ENCODE measurements at places on chromosomes 3 and 15.

DNA sequence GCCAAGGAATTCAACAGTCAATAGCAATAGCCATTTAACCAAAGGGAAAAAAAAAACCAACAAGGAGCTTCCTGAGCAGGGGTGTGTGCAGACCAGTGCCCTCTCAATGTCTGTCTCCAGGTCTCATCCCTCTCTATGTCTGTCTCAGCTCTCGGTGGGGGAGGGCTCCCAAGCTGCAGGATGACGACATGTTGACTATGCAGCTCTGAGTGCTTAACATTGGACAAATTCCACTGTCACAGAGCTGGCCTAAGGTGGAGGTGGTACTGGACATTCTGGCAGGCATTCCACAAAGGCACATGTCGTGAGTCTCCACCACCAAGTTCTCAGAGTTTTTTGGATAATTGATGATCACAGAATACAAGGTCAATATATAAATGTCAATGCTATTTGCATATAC is 2.0 kb upstream of the CAPN7 start:
- DNase-seq: no peak

GRCh38 chr3:25690768-25691533 is 26.2 kb upstream of the TOP2B start:
- DNase-seq: no peak

GRCh38 chr15:51796847-51797401 is 32.5 kb upstream of the TMOD3 start:
- DNase-seq: no peak

- peak; percentile 73 for DNase-seq
Measured at GRCh38 chr3:126937973-126938372, 44.9 kb upstream of the PLXNA1 start.

DNA sequence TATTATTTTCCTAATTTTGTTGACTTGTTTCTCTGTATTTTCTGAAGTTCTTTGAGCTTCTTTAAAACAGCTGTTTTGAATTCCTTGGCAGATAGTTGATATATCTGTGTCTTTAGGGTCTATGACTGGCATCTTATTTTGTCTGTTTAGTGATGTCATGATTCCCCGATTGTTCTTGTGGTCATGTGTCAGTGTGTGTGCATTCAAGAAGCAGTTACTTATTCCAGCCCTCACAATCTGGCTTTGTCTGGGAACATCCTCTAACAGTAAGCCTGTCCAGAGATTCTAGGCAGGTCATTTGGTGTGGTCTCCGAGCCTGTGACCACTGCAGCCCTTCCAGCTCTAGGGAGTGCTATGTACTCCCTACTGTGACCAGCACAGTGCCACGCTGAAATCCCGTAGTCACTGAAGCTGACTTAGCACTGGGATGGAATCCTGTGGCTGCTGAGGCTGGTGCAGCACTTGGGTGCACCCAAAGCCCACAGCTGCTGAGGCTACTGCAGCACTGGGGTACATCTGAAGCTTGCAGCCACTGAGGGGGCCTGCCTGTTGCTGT is 6.7 kb downstream of the LNP1 start:
- DNase-seq: no peak

GRCh38 chr15:39588531-39589192 is 7.8 kb downstream of the THBS1 start:
- no peak for DNase-seq

- no peak for DNase-seq
Measured at GRCh38 chr3:48248095-48248850, 7.4 kb downstream of the ZNF589 start.

DNA sequence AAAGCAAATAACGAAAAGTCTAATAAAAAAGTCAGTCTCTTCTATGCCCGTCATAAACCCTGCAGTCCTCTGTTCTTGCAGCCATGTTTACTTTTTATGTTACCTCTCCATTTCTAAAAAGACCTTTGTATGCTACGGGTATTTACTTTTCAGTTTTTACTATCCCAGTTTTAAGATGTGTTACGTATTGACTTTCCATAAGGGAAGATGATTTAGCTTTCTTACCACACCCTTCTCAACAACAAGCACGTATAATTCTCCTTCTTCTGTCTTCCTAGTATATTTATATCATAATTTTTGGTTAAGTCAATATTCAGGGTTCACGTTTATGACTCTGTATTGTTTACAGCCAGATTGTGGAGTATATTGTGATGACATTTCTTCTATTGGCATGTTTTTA is 10.8 kb downstream of the TRNT1 start:
- DNase-seq: no peak

- no peak for DNase-seq
Measured at GRCh38 chr3:5017925-5018531, 38.8 kb downstream of the BHLHE40 start.

DNA sequence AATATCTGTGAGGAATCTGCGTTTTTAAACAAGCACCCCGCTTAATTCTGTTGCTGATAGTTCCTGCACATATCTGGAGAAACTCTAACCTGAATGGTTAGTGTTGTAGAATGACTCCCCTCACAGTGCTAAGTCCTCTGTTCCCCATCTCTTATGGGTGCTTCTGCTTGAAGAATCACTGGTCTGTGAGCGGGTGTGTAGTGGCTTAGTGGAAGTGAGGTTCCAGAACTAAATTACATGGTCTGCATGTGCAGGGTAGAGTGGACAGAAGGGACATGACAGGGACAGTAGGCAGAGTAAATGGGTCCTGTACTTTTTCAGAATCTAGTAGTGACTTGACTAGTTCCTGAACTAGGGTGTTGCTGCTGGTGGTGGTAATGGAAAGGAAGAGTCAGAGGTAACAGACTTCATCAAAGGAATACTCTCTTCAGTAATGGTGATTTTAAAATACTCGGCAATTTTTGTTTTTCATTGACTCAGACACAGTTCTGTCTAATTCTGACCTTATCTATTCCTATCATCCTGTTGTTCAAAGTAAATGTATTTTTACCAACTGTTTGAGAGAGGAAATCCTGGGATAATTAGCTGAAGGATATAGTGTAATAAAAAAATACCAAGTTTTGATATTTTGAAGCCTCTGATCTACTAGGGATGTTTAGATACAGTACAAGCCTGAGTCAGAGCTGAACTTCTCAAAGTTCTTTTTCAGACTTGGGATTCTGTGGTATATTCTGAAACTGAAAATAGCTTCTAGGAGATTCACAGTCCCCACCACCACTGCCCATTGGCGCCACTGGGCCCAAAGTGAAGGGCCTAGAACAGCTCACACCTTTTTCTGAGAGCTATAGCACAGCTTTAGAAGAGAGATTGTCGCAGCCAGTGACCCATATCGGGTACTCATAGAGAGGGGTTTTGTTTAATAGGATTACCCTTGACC is 55.5 kb downstream of the FNDC3B start:
- no peak for DNase-seq

DNA sequence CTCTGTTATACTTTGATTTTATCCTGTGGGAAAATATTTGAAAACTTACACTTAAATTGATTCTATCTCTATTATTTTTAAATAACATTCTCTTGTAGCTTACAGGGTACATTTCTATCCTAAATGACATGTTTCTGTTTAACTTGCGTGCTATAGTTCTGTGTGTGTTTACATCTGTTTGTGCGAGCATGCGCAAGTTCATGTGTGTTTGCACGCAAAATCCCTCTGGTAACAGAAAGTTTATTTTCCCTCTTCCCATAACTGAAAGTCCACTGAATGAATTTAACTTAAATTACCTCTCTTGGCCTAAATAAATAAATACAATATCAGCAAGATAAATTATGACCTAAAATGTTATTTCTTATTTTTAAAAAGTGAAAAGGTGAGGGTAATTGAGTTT is 117.3 kb upstream of the NEO1 start:
- DNase-seq: no peak

GRCh38 chr15:96340598-96341512 is 10.4 kb downstream of the NR2F2 start:
- DNase-seq: peak; percentile 41

DNA sequence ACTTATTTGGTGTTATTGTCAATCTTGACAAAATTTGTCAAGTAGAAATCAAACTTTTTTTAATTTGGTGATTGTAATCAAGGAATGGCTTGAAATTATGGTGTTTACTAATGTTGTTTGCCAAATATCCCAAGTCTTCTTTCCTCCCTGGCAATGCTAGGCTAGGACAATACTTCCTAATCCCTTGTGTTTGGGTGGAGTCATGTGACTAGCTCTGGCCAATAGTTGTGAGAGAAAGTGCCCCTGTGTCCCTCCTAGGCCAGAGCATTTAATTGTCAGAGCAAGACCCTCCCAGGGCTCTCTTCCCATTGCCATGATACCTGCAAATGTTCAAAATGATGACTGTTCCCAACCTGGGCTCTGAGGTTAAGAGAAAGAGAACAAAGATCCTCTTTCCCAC is 132.7 kb downstream of the ANXA2 start:
- no peak for DNase-seq

- peak; percentile 69 for DNase-seq
Measured at GRCh38 chr3:50390508-50391224, 31.3 kb upstream of the TMEM115 start.

- no peak for DNase-seq
Measured at GRCh38 chr3:9342696-9343095, 20.2 kb upstream of the THUMPD3 start.

DNA sequence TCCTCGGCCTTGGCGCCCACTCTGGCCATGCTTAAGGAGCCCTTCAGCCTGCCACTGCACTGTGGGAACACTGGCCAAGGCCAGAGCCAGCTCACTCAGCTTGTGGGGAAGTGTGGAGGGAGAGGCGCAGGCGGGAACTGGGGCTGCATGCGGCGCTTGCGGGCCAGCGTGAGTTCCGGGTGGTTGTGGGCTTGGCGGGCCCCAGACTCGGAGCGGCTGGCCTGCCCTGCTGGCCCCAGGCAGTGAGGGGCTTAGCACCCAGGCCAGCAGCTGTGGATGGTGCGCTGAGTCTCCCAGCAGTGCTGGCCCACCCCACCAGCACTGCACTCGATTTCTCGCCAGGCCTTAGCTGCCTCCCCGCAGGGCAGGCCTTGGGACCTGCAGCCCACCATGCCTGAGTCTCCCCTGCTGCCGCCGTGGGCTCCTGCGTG is 13.1 kb upstream of the UBP1 start:
- no peak for DNase-seq

- DNase-seq: no peak
Measured at GRCh38 chr3:168249205-168249549, 153.5 kb upstream of the GOLIM4 start.

GRCh38 chr3:126921085-126921824 is 61.7 kb upstream of the PLXNA1 start:
- no peak for DNase-seq

GRCh38 chr3:157347577-157348303 is 88.9 kb upstream of the PTX3 start:
- no peak for DNase-seq

DNA sequence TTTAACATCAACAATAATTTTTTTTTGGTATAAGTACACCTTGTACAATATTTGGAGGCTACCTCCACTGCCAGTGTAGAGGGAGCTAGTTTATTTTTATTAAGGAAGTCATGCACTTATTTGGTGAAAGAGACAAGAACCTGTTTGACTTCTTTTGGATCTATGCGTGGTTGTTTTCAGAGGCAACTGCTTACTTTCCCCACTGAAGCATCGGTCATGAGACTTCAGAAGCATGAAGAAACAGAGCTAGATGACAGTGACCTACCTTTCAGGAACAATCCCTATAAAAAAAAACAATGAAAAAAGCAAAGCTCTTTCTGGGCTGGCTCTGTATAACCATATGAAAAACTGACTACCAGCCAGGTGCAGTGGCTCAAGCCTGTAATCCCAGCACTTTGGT is 20.0 kb upstream of the ZNF148 start:
- DNase-seq: no peak

DNA sequence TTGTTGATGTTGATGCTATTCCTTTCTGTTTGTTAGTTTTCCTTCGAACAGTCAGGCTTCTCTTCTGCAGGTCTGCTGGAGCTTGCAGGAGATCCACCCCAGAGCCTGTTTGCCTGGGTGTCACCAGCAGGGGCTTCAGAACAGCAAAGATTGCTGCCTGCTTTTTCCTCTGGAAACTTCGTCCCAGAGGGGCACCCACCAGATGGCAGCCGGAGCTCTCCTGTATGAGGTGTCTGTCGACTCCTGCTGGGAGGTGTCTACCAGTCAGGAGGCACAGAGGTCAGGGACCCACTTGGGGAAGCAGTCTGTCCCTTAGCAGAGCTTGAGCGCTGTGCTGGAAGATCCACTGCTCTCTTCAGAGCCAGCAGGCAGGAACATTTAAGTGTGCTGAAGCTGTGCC is 303.2 kb downstream of the ZIC1 start:
- DNase-seq: no peak

GRCh38 chr3:118817748-118818165 is 216.9 kb downstream of the IGSF11 start:
- peak; percentile 72 for DNase-seq

DNA sequence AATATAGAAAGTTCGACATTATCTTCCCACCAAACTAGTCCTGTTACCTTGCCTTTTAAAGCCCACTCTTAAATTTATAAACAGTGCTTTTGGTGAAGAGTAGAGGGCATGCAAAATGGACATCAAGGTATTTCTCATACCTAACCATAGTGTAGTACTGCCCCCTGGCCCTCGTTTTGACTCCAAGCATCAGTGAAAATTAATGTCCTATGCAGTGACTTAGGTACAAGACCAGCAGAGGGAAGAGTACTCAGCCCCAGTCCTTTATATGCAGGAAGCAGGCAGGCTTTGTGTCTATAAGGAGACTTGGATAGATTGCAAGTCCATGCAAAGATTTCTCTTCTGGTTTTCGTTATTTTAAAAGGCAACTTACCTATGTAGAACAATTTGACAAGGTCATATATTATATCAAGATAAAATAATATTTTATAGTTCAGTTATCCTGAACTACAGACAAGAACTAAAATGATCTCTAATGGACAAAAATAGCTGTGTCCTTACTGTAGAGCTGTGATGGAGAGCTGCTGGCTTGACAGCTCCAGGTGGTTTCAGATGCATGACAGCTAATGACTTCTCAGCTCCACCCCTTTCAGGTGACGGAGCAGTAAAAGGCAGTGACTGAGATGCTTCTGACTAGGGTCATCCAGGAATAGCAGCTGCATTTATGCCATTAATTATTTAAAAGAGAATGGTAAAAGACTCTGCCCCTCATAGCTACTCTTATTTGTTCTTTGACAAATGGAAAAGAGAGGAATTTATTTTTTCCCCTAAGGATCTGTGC is 646.1 kb downstream of the SQOR start:
- peak; percentile 27 for DNase-seq

- DNase-seq: no peak
Measured at GRCh38 chr3:130699765-130700164, 46.9 kb downstream of the PIK3R4 start.

- no peak for DNase-seq
Measured at GRCh38 chr3:197394464-197395321, 96.3 kb upstream of the DLG1 start.

- DNase-seq: no peak
Measured at GRCh38 chr15:50210462-50211157, 28.6 kb downstream of the SLC27A2 start.

DNA sequence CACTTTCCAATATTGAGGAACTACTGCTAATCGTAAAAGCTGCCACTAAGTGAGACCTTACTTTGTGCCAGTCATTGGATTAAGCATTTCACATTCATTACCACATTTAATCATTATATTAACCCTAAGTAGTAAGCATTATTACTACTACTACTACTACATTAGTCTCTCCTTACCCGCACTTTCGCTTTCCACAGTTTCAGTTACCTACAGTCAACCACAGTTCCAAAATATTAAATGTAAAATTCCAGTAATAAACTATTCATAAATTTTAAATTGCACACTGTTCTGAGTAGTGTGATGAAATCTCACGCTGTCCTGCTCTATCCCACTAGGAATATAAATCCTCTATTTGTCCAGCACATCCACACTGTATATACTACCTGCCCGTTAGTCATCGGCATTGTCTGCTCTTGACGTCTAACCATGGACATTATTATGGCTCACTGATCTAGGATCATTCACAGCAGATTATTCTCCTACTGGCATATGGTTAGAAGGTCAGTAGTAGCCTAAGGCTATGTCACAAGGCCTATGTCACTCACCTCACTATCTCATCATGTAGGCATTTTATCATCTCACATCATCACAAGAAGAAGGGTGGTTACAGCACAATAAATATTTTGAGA is 121.1 kb downstream of the GSK3B start:
- DNase-seq: no peak
